ENCODE measurements at places on chromosomes 4 and X.

DNA sequence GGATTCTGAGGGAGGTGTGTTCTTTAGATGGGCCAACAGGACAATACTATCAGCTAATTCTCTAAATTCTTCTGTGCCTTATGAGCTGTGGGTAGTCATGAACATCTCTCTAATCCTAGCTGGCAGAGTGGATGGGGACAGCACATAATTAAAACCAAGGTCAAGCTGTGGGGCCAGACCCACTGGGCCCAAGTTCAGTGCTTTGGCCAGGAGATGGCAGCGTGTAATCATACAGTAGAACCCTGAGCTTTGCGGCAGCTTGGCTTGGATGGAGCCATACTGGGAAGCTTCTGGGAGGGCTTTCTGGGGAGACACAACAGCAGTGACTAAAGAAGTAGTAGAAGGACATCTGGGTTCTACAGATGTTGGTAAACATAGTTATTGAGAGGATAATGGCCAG is 140.3 kb upstream of the CXCL13 start:
- no peak overlapping the region for H3K4me3 ChIP-seq
- no peak overlapping the region for H3K27ac ChIP-seq
- peaks cover 18% of the 10 kb centered on the region for H3K36me3 ChIP-seq
- H3K27me3 ChIP-seq, result peaks cover 12% of the 10 kb centered on the region
- no peaks in the 10 kb centered on the region for H3K4me1 ChIP-seq
- DNase-seq, result peak; percentile 50

GRCh38 chrX:31845003-31845402 is 773.2 kb upstream of the FTHL17 start:
- H3K27ac ChIP-seq, result no peak overlapping the region
- no peaks in the 10 kb centered on the region for H3K36me3 ChIP-seq
- no peaks in the 10 kb centered on the region for H3K27me3 ChIP-seq
- no peaks in the 10 kb centered on the region for H3K4me1 ChIP-seq
- DNase-seq, result no peak
- H3K4me3 ChIP-seq, result no peak overlapping the region

- peaks cover 10% of the 10 kb centered on the region for H3K36me3 ChIP-seq
- H3K27ac ChIP-seq, result no peak overlapping the region
- H3K27me3 ChIP-seq, result peaks cover 3% of the 10 kb centered on the region
- H3K4me3 ChIP-seq, result no peak overlapping the region
- H3K4me1 ChIP-seq, result no peaks in the 10 kb centered on the region
Measured at GRCh38 chrX:132452911-132453550, 35.8 kb downstream of the MBNL3 start.

DNA sequence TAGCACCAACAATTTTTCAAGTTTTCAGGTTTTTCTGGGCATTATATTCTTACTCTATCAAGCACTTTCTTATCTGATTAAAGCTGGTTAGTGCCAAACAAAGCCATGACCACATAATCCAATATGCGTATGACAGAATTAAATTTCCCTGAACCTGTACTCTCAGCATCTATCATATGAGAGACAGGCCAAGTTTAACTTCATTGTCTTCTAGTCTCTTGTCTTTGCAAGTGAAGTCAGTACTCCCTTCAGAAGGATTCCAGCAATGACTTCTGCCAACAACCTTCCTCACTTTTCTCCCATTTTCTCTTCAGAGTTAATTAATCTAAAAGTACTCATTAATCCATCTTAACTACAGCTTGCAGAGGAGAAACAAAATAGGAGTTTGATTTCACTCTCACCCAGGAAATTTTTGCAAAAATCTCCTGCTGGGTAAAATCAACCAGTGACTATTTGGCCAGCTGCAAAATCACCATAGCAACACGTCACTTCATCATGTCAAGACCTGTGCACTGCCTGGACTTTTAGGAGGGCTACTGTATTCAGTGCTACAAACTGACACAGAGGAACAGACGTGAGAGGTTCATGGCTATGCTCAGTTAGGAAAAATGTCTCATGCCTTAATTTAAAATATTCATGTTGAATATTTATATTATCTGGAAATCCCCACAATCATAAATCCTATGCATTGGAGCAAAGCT is 208.4 kb downstream of the ANTXR2 start:
- H3K36me3 ChIP-seq, result no peaks in the 10 kb centered on the region
- H3K4me1 ChIP-seq, result no peaks in the 10 kb centered on the region
- H3K27me3 ChIP-seq, result no peaks in the 10 kb centered on the region
- H3K27ac ChIP-seq, result no peak overlapping the region
- DNase-seq, result no peak

DNA sequence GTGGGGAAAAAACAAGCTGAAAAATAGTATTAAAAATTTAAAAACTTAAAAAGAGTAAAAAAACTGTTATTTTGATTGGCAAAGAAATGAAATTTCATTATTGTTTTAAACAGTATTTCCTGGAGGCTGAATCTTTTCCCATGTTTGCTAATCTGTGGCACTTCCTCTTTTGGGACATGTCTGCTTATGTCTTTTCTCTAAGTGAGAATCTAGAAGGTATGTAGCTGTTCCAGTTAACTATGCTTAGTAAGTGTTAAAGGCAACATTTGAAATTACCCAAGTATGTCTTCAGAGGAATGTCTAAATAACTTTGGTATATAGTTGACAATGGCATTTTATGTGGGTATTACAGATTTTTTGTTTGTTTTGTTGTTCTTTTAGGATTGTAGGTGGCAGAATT is 81.6 kb upstream of the TBC1D9 start:
- no peaks in the 10 kb centered on the region for H3K4me1 ChIP-seq
- H3K27ac ChIP-seq, result no peak overlapping the region

- H3K36me3 ChIP-seq, result no peaks in the 10 kb centered on the region
- H3K27ac ChIP-seq, result no peak overlapping the region
- H3K27me3 ChIP-seq, result no peaks in the 10 kb centered on the region
- no peak for DNase-seq
Measured at GRCh38 chrX:78522601-78523000, 136.5 kb downstream of the RTL3 start.

DNA sequence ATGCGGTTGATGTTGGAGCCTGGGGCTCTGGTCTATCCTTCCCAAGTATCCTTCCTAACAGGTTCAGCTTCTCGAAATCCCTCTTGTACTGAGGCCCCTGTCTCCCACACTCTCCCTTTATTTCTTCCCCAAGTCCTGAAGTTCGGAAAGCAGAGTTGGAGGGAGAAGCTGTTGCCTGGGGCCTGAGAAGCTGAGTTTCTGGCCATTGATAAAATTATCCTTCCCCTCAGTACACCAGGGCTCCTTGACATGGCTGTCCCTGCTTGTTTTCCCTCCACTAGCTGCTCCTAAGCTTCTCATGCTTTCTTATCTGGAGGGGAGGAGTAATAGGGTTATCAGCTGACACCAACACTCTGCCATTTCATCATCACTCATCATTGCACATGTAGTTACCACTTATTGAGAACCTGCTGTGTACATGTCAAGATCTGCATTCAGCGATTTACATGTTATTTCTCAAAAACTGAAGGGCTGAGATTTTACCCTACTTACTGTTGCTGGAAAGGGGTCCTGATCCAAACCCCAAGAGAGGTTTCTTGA is 58.0 kb downstream of the FUNDC1 start:
- no peaks in the 10 kb centered on the region for H3K36me3 ChIP-seq
- H3K27ac ChIP-seq, result no peak overlapping the region
- no peak for DNase-seq
- no peaks in the 10 kb centered on the region for H3K4me1 ChIP-seq
- no peak overlapping the region for H3K4me3 ChIP-seq

GRCh38 chrX:48558271-48558670 is 16.0 kb upstream of the RBM3 start:
- H3K4me1 ChIP-seq, result peaks cover 8% of the 10 kb centered on the region
- H3K27me3 ChIP-seq, result no peaks in the 10 kb centered on the region
- H3K27ac ChIP-seq, result no peak overlapping the region
- H3K4me3 ChIP-seq, result no peak overlapping the region
- peaks cover 6% of the 10 kb centered on the region for H3K36me3 ChIP-seq
- no peak for DNase-seq

- no peak overlapping the region for H3K27ac ChIP-seq
- no peaks in the 10 kb centered on the region for H3K36me3 ChIP-seq
- H3K27me3 ChIP-seq, result no peaks in the 10 kb centered on the region
- DNase-seq, result no peak
Measured at GRCh38 chr4:148238086-148238485, 204.1 kb downstream of the NR3C2 start.

DNA sequence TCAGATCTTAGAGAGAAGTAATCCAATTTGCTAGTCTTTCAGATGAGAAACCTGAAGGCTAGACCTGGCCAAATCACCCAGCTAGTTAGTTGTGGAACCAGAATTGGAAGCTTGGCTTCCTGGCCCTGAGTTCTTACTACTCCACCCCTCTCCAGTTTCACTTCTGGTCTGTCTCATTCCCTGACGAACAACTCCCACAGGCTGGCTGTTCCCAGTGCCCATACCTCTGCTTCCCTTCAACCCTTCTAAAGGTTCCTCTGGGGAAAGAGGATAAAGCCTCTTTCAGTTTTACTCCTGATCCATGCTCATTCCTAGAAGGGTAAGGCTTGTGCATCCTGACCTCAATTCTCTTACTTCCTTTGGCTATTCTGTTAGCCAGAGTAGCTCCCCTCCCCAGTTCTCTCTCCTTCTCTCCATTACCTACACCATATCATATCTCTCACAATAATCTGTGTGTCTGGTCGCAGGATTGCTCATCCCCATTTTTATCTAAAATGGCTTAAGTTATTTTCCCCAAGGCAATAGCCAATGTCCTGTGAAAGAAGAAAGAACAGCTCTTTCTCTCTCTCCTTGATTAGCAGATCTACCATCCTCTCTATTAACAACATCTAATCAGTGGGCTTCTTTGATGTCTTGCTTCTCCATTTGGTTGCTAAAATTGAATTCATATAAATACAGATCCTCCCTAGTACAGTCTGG is 155.0 kb upstream of the MAOA start:
- H3K4me1 ChIP-seq, result peaks cover 23% of the 10 kb centered on the region
- H3K36me3 ChIP-seq, result no peaks in the 10 kb centered on the region
- no peak overlapping the region for H3K27ac ChIP-seq
- no peak overlapping the region for H3K4me3 ChIP-seq
- H3K27me3 ChIP-seq, result no peaks in the 10 kb centered on the region
- DNase-seq, result no peak

DNA sequence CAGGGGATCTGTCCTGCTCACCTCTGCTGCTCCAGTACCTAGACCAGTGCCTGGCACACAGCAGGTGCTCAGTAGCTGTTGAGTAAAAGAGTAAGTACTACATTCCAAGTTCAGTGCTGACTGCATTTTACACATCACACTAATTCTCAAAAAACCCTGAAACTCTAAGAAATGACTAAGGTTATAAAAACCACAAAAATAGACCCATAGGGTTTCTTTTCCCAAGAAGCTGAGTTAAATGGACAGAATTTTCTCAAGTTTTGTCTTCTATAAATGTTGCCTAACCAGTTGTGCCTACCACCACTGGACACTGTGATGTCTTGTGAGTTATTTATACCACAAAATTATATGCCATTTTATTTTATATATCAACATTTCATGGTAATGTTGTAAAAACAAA is 78.9 kb upstream of the RXFP1 start:
- no peaks in the 10 kb centered on the region for H3K27me3 ChIP-seq
- H3K4me1 ChIP-seq, result no peaks in the 10 kb centered on the region
- DNase-seq, result no peak
- H3K27ac ChIP-seq, result no peak overlapping the region

DNA sequence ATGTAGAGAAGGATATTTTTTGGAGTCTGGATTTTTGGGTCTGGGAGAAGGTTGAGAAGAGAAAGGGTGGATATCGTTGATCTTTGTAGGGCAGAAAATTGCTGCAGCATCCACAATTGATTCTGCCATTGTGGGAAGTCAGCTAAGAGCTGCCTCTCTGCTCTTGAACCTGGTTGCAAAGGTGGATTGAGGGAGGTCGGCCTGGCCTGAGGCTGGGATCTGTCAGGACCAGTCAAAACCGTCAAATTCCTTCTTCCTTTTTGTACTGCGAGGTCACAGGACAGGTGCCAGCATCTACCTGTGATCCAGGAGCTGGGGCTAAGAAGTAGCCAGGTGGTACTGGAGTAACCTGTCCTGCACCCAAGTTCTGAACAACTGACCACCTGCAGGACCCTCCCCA is 93.7 kb downstream of the SHOX start:
- H3K4me3 ChIP-seq, result no peak overlapping the region
- no peak overlapping the region for H3K27ac ChIP-seq
- peaks cover 18% of the 10 kb centered on the region for H3K36me3 ChIP-seq
- DNase-seq, result no peak
- H3K27me3 ChIP-seq, result no peaks in the 10 kb centered on the region

DNA sequence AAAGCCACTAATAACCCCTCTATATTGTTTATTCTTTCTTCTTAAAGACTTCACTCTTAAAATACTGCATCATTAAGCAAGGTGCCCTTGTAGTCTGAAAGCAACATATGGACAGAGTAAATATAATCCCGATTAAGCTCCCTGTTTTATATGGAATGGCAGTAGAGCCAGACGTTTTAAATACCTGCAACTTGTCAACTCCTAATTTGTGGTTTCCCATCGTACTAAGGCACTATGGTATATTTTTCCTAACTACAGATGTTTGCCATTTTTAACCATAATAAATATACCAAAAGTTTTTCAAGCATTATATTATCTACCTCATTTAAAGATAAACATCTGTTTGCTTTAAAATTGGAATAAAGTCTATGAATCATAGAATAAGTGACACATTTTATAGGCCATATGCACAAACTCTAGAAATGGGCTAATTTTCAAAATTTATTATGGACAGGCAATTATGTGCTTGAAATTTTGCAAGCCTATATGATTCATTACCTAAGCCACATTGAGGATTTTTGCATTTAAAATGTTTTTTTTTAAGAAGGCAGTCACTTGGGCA is 194.6 kb downstream of the FRMPD4 start:
- no peaks in the 10 kb centered on the region for H3K27me3 ChIP-seq
- no peak overlapping the region for H3K27ac ChIP-seq
- DNase-seq, result no peak
- H3K36me3 ChIP-seq, result no peaks in the 10 kb centered on the region
- peaks cover 15% of the 10 kb centered on the region for H3K4me1 ChIP-seq

- no peak overlapping the region for H3K4me3 ChIP-seq
- no peak overlapping the region for H3K27ac ChIP-seq
- H3K4me1 ChIP-seq, result peaks cover 68% of the 10 kb centered on the region
- DNase-seq, result no peak
- H3K27me3 ChIP-seq, result no peaks in the 10 kb centered on the region
Measured at GRCh38 chr4:101277671-101278070, 69.7 kb downstream of the PPP3CA start.

DNA sequence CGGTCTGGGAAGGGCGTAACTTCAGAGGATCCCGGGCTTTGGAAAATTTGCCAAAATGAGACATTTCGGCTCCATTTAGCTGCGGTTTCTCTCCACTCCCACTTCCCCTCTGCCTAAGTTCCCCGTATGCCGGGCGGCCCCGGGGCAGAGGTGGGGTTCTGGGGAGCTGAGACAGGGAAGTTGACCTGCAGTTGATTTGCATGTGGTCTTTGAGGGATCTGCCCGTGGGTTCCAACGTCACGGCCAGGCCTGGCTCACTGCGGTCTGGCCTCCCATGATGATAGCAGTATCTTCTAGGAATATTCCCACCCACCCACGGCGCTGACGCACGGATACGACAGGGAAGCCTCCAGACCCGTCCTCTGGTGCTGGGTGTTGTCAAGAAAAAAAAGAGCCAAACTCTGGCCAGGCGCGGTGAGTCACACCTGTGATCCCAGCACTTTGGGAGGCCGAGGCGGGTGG is 27.3 kb upstream of the CRLF2 start:
- no peak for DNase-seq
- no peaks in the 10 kb centered on the region for H3K27me3 ChIP-seq
- H3K4me3 ChIP-seq, result no peak overlapping the region
- peaks cover 9% of the 10 kb centered on the region for H3K4me1 ChIP-seq
- H3K27ac ChIP-seq, result no peak overlapping the region

Measured in WTC11 (cell line).